ENCODE measurements at places on chromosomes 6 and 20.

- no peak for DNase-seq
Measured at GRCh38 chr6:148873154-148873553, 126.3 kb downstream of the UST start.

GRCh38 chr6:37928217-37928616 lies 108.7 kb downstream of the ZFAND3 start:
- no peak for DNase-seq

DNA sequence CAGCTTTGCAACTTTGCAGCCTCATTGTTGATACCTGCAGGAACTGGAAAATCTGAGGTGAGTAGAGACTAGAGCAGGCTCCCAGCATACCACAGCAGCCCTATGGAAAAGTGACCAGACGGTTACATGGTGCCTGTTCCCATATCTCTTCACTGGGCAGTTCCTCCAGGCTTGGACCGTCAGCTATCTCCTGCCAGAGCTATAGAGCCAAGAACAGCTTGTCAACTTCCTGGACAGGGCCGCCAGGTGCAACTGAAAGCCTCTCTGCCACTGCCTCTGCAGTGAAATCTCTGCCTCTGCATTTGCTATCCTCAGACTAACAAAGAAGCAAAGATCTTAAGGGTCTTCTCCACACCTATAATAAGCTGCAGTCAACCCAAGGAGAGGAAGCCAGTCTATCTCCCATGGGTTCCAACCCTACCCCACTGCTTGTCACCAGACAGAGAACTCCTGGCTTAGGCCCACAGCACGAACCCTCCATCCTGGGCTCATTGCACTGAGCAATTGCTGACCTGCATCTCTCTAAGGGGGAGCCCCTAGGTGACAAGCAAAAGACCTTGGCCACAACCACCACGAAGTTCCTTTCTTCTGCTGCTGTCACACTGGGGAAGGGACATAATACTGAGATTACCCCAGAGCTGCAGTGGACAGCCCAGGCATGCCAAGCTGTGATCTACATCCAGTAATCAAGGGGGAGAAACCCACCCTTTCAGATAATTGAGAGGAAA lies 60.1 kb upstream of the KHDRBS2 start:
- no peak for DNase-seq

DNA sequence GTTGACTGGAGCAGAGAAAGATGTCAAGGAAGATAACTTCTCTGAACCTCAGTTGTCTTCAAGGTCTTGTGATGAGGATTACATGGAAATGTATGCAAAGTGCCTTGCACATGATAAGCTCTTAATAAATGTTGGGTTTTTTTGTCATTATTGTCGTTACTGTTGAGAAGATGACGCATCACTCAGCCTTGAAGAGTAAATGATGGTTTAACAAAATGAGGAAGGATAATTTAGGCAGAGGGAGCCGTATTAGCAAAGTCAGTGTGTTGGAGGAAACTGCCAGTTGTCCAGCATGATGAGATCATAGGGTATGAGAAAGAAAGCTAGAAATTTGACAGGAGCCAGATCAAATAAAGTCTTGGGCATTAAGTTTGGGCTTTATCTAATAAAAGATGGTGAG lies 8.8 kb upstream of the SUPT3H start:
- DNase-seq = no peak

- DNase-seq = no peak
Measured at GRCh38 chr20:47872341-47872740, 87.1 kb upstream of the SULF2 start.

- no peak for DNase-seq
Measured at GRCh38 chr20:22394583-22394982, 189.8 kb downstream of the FOXA2 start.

DNA sequence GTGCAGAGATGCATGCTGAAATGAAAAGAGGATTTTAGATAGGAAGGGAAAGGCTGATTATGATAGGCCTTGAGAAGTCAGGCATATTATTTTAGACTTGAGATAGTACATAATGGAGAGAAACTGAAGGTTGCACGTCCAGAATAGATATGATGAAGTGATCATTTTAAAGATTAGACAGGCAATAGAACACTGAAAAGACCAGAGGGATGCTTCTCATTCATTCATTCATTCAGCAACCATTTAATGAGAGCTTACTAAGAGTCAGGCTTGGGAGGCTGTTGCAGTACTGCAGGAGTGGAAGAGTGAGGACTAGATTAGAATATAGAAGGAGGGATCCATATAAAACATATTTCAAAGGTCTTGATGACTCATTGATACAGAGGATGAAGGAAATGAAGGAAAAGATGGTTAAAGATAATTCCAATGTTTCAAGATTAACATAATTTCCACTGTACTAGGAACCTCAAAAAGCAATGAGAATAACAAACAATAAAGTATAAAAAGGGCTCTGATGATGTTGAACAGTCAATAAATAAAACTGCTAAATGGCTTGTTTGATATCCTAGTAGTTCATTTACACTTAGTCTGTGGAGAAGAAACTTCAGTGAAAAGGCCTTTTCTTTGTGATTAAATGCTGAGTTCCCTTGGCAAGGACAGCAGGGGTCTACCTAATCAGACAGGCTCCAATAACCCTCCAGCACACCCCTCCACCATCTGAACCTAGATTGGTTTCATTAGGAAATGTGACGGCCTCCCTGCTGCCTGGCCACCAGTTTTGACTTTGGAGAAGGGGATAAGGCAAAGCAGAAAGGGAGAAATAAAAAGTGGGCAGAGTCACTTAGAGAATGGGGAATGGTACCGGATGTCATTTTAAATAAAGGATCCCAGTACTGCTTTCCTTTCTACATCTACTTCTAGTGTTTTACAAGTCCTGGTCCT lies 5.3 kb upstream of the FBXO9 start:
- DNase-seq = no peak

DNA sequence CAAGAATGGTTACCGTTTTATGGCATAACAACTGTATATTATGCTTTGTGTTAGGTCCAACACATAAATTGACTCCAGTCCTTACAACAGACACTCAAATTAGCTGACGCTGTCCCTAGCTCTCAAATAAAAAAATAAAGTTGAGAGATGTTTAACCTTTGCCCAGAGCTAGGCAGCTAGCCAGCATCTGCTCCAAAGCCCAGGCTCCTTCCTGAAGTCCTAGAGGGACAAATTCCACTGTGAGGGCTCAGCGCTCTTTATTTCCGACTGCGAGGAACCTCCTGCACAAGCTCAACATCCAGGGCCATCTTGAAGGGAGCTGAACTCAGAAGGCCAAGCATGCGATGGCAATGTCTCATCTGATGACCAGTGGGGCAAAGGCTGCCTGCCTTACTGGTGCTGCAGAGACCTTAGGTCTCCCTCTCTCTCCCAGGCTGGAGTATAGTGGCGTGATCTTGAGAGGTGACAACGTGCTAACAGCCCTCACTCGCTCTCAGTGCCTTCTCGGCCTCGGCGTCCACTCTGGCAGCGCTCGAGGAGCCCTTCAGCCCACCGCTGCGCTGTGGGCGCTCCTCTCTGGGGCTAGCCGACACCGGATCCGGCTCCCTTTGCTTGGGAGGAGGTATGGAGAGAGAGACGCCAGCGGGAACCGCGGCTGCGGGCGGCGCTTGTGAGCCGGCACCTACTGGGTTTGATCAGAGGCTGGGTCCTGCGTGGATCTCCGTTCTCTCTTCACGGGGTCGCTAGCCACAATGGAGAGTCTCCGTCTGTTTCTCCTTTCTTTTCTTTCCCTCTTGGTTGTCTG lies 24.7 kb upstream of the GFOD1 start:
- DNase-seq = no peak

- DNase-seq = no peak
Measured at GRCh38 chr6:118652051-118652615, 742 bp upstream of the CEP85L start.

GRCh38 chr6:97674802-97675201 lies 391.8 kb upstream of the MMS22L start:
- DNase-seq = no peak

DNA sequence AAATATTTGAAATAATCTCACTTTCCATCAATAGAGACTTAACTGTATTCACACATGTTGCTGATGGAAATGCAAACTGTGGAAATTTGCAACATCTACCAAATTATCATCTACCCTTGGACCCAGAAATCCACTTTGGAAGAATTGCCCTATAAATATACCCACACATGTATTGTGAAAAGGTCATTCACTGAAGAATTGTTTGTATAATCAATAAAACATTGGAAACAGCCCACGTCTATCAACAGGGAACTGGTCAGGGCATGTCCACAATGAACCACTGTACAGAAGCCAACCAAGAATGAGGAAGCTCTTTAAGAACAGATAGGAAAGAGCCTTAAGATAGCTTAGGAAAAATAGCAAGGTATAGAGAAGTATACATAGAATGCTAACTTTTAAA lies 36.2 kb downstream of the PXDC1 start:
- no peak for DNase-seq
